Motor neuron (in vitro differentiated cells): ENCODE measurements at places on chromosomes 7 and 10. TPM values are rescaled to one million over a fixed set of nuclear protein-coding genes. Genes with fewer than 3 reads are reported as not detected.

The LMBR1 gene
- 29.6 and 34.9 TPM in 2 replicates for total RNA-seq

DNA sequence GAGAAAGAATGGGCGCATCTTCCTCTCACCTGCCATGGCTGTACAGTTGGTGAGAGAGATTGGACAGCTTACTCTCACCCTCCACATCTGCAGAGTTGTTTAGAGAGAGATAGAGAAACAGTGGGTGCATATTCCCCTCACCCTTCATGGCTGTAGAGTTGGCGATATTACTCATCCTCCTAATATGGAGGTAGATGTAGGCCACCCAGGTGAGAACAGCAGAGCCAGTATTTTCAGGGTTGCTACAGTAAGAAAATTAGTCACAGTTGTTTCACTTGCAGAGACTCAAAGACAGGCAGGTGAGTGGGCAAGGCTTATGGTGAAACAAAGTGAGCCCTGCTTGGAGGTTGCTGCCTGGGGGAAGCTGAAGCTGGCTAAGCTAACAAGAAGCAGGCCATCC lies 65.0 kb upstream of the PFKP start:
- ATAC-seq: no peak

GRCh38 chr10:44427479-44427878 lies 42.6 kb upstream of the CXCL12 start:
- ATAC-seq: no peak

GRCh38 chr10:132112611-132113010 lies 46.9 kb downstream of the JAKMIP3 start:
- ATAC-seq: no peak

GRCh38 chr10:86017841-86018734 lies 348.5 kb downstream of the GRID1 start:
- ATAC-seq: no peak
